CD4-positive, alpha-beta T cell treated with Interferon gamma for 1 hour (primary cell): ENCODE measurements at places on chromosomes 3 and 15.

DNA sequence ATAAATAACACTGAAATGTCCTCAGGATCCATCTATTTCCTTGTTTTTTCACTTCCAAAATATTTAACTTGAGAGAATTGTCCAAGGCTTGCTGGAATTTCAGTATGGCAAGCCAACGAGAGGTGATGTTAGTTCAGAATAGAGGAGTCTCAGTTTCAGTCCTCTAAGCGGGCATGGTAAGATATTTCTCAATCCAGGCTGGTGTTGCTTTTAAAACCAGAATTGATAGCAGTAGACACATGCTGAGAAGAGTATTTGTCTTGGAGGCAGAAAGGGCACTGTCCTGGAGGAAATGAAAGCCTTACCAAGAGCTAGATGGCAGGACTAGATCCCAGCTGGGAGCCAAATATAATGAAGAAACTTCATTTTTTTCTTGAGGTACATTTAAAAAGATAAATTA is 23.1 kb downstream of the PHLDB2 start:
- DNase-seq, result no peak

DNA sequence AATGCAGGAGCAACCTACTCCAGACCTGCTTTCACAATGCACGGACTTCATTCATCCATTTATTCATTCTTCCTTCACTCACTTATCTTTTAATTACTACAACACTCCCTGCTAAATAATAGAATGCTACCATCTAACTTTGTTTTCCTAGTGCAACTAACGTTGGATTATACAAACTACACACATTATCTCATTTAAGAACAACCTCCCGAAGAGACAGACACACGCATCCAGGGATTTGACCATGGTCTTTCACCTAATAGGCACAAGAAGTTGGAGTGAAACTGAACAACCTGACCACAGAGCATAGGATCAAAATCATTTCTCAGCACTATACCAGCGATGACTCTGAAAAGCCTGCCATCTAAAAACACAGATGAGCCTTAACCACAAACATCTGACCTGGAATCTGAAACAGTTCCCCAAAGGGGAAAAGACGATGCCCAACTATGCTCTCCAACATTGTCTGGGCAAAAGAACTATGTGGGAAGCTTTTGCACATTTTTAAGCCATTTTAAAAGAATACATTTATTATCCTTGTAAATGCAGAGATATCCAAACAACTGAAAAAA is 21.0 kb downstream of the ZNF385D start:
- DNase-seq, result no peak

DNA sequence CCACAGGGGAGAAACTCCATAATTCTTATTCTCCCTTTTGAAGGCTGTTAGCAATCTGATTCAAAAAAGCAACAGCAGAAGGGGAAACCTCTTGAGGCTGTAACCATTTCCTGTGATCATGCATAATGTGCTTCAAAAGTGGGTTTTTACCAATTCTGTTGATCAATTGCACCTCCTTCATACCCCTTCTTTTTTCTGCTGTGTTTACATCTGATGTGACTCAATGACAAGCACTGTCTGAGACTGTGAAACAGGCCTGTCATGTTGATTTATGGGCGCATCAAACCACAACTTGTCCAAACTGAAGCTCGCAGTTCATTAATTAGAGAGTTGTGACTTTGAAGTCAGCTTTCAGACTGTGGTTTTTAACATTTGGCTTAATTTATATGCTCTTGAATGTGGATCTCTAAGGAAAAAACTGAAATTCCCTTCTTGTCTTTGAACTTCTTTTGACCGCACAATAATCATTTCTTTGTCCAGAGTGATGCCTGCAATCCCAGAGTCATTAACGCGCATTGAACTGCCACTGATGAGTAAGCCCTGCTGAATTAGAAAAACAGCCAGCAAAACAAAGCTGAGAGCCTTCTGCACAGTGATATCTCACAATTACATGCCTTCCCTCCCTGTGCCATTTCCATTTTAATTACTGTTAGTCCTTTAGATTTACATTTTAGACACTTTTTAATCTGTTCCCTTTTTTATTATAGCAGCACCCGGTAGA is 532.8 kb downstream of the FOXP1 start:
- DNase-seq, result peak; percentile 23

DNA sequence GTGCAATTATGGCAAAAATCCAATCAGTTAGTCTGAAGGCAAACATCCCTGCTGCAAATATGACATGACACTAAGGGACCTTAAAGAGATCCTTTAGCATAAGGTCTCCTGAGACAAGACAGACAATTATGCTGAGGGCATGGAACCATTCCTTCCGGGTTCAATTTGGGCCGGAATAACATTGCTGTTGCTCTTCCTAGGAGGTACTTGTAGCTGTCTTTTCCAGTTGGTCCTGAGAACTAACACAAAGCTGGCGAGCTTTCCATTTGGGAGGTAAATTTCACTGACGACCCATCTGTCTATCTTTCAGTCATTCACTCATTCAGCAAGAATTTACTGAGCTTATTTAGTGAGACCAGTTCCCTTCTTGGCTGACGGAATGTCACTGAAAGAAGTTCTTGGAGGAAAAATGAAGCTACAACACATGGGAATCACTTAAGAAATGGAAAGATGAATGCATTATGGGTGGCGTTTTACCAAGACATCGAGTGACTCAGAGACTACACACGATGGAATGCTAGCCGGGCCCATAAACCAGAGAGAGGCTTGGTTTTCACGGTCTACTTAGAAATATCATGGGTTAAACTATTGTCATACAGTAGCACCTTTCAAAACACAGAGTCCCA is 215.5 kb downstream of the PDZRN3 start:
- DNase-seq, result no peak

GRCh38 chr3:16927485-16927884 is 42.7 kb downstream of the PLCL2 start:
- DNase-seq, result no peak

GRCh38 chr15:100141311-100142001 is 200.3 kb downstream of the ADAMTS17 start:
- DNase-seq, result no peak

DNA sequence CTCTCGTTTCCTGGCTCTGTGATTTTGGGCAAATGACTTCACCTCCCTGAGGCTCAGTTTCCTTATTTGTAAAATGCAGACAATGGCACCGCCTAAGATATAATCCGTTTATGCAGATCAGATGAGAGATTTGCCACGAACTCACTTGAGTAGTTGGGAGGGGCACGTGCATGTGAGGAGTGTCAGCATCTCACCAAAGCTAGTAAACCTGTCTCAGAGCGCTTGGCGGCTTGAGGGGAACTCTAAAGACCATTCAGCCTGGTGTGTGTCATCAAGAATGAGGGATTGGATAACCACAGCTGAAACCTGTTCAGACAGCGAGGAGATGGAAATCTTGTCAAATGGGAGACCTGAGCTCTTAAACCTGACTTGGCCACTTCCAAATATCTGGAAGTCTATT is 48.7 kb downstream of the BDH1 start:
- no peak for DNase-seq

DNA sequence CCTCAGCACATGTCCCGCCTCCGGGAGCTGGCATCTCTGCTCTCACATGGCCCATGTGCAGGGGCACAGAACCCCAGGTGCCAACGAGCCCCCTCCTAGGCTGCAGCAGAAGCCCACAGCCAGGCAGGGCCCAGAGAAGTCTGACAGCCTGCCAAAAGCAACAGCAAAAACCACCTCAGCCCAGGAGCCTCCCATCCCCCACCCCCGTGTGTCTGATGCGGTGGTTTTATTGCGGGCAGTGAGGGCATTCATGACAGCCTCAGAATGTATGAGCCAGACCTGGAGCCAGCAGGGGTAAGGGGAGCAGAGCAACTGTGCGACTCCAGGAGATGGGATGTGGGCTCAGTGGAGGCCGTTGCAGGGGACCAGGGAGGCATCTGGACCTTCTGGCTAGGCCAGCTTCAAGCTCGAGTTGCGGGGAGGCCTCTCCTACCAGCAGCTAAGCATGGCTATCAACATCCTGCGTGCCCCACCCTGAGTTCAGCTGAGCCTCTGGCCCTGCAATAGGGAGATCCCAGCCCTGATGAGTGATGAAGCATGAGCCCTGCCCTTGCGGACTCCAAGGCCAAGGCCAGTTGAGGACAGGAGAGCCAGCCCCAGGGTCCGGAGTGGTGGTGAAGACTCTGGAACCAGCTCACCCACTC is 52.5 kb downstream of the CYP11A1 start:
- peak; percentile 19 for DNase-seq

GRCh38 chr15:98883478-98883877 is 124.1 kb downstream of the PGPEP1L start:
- no peak for DNase-seq

GRCh38 chr3:15456321-15456720 is 28.9 kb downstream of the EAF1 start:
- no peak for DNase-seq

- no peak for DNase-seq
Measured at GRCh38 chr3:77588863-77589262, 549.0 kb downstream of the ROBO2 start.

- DNase-seq, result no peak
Measured at GRCh38 chr15:48021336-48022086, 99.3 kb upstream of the SLC24A5 start.

GRCh38 chr3:130916507-130917167 is 22.8 kb downstream of the ATP2C1 start:
- DNase-seq, result no peak

GRCh38 chr3:36734742-36735141 is 29.6 kb downstream of the DCLK3 start:
- DNase-seq, result no peak

DNA sequence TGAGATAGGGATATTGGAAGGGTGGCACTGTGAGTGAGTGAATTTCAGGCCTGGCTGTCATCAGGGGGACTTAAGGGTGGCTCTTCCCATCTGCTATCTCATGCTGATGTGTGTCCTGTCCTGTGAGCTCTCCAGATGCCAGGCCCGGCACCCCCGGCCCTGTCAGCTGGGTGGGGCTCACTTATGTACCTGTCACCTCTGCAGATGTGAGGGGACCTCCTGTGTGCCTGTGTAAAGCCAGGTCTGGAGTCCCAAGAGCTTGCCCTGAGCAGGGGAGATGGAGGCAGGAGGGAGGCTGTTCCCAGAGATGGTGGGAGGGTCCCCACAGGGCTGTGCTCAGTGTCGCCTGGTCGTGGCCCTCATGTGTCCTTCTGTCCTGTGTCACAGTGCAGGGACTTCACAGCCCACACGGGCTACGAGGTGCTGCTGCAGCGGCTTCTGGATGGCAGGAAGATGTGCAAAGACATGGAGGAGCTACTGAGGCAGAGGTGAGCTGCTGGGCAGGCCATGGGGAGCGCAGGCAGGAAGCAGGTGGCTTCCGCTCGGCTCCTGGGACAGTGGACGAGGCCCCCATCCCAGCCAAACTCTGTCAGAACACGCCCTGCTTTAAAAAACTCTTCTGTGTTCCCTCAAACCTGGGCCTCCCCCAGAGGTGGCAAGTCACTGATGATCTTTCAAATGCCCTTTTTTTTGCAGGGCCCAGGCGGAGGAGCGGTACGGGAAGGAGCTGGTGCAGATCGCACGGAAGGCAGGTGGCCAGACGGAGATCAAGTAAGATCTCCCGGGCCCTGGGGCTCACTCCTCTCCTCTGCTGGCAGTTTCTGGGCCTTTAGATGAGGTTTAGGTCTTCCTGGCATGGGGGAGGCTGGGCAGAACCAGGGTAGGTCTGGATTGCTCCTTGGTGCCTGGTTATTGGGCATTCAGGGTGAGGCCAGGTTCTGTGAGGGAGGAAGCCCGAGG is 23.1 kb downstream of the PSTPIP1 start:
- DNase-seq, result no peak

- DNase-seq, result no peak
Measured at GRCh38 chr15:74579001-74579400, 36.6 kb upstream of the CLK3 start.
